Astrocyte (in vitro differentiated cells and primary cell): ENCODE measurements at places on chromosomes 7 and 10.
A peak's percentile ranks its signal among the peaks of the same experiment; 100 is the strongest.

- DNase-seq = peak; percentile 84
- peak overlapping the region; percentile 15 for H3K27ac ChIP-seq
- H3K4me1 ChIP-seq = no peaks in the 10 kb centered on the region
- no peaks in the 10 kb centered on the region for H3K27me3 ChIP-seq
Observed at GRCh38 chr10:7311218-7311849, 99.5 kb downstream of the SFMBT2 start.

GRCh38 chr10:6563075-6563474 lies 17.0 kb downstream of the PRKCQ start:
- no peak overlapping the region for H3K4me3 ChIP-seq
- no peak for DNase-seq
- H3K27ac ChIP-seq = no peak overlapping the region
- H3K4me1 ChIP-seq = no peaks in the 10 kb centered on the region
- no peaks in the 10 kb centered on the region for H3K36me3 ChIP-seq

DNA sequence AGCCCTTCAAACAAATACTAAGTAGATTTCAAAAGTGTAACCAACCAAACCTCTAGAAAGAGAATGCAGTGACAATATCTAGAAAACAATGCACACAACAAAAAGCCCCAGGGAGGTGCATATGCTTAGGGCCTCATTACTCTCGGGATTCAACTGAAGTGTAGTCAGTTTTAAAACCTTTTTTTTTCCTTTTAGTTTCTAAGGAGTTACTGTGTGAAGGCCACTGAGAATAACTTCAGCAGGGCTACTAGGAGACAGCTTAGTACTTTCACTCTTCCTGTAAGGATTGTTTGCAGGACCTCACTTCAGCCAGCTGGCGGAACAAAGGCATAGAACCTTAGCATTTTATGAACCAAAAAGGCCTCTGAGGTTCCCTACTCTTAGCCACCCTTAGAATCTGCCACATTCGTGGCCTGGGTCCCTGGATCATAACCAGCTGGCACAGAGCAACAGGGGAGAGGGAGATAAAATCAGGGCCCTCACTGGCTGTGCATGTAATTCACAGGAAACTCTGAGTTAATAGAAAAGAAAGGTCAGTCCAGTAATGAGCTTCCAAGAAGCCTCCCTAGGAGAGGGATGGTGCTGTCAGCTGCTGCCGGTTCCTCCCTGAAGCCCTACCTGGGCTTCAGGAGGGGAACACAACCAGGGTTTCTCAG lies 3.6 kb downstream of the VOPP1 start:
- no peaks in the 10 kb centered on the region for H3K27me3 ChIP-seq
- DNase-seq = no peak
- peak overlapping the region; percentile 29 for H3K27ac ChIP-seq
- no peaks in the 10 kb centered on the region for H3K36me3 ChIP-seq
- peak overlapping the region; percentile 14 for H3K4me3 ChIP-seq

GRCh38 chr7:98701372-98701771 lies 84.3 kb downstream of the NPTX2 start:
- DNase-seq = no peak
- no peak overlapping the region for H3K27ac ChIP-seq
- peaks cover 4% of the 10 kb centered on the region for H3K27me3 ChIP-seq
- H3K4me3 ChIP-seq = no peak overlapping the region
- H3K36me3 ChIP-seq = no peaks in the 10 kb centered on the region
- H3K4me1 ChIP-seq = no peaks in the 10 kb centered on the region

- no peaks in the 10 kb centered on the region for H3K27me3 ChIP-seq
- DNase-seq = no peak
- H3K4me1 ChIP-seq = no peaks in the 10 kb centered on the region
- H3K36me3 ChIP-seq = no peaks in the 10 kb centered on the region
- H3K4me3 ChIP-seq = no peak within 1 kb of the TSS
Observed at GRCh38 chr10:48996-49395, at the start of gene TUBB8. Gene TUBB8, minus strand, starts transcription at chr10:49296. Its CDS starts 58 bp downstream, at chr10:49238.

GRCh38 chr10:69463886-69464285 lies 12.6 kb downstream of the TSPAN15 start:
- no peak overlapping the region for H3K27ac ChIP-seq
- no peak overlapping the region for H3K4me3 ChIP-seq
- no peaks in the 10 kb centered on the region for H3K4me1 ChIP-seq
- no peak for DNase-seq

DNA sequence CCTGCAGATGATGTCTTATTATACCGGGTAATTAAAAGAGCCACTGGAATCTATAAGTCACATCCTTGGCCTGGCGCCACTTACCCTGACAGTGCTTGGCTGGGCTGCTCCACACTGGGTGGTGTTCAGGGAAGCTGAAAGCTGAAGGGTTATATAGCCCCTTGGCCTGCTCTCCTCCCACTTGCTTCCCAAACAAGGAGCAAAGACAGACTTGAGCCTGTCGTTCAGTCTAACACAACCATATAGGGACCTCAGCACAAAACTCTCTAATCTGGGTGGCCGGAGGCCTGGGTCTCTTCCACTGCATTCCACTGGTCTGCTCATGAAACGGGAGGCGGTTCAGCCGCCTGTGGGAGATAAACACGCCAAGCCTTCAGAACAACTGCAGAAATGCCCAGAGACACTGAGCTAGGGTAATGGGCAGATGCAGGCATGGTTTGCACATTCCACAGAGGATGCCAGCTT lies at the start of gene ACTA2:
ACTA2 (minus strand) TSS at position 127 of the 465 bp plus-strand sequence. CDS start 3,843 bp downstream, outside the sequence.
- peaks cover 22% of the 10 kb centered on the region for H3K4me1 ChIP-seq
- DNase-seq = peak; percentile 92
- H3K27ac ChIP-seq = peak within 1 kb of the TSS; percentile 4
- no peaks in the 10 kb centered on the region for H3K36me3 ChIP-seq
- H3K27me3 ChIP-seq = no peaks in the 10 kb centered on the region
- H3K4me3 ChIP-seq = peak within 1 kb of the TSS; percentile 55

- no peak for DNase-seq
- H3K4me3 ChIP-seq = no peak overlapping the region
- H3K27me3 ChIP-seq = no peaks in the 10 kb centered on the region
- H3K4me1 ChIP-seq = peaks cover 19% of the 10 kb centered on the region
Observed at GRCh38 chr10:34298346-34298818, 516.7 kb downstream of the PARD3 start.

- H3K4me1 ChIP-seq = peaks cover 9% of the 10 kb centered on the region
- no peak overlapping the region for H3K27ac ChIP-seq
- H3K27me3 ChIP-seq = no peaks in the 10 kb centered on the region
- DNase-seq = no peak
Observed at GRCh38 chr7:117188376-117188775, 134.5 kb downstream of the WNT2 start.

- H3K27me3 ChIP-seq = no peaks in the 10 kb centered on the region
- no peak overlapping the region for H3K27ac ChIP-seq
- H3K36me3 ChIP-seq = no peaks in the 10 kb centered on the region
- DNase-seq = no peak
- no peak overlapping the region for H3K4me3 ChIP-seq
Observed at GRCh38 chr7:140857048-140857447, 67.7 kb downstream of the BRAF start.

- no peak overlapping the region for H3K4me3 ChIP-seq
- no peaks in the 10 kb centered on the region for H3K4me1 ChIP-seq
- H3K27ac ChIP-seq = no peak overlapping the region
Observed at GRCh38 chr7:37601321-37601720, 82.2 kb upstream of the GPR141 start.

DNA sequence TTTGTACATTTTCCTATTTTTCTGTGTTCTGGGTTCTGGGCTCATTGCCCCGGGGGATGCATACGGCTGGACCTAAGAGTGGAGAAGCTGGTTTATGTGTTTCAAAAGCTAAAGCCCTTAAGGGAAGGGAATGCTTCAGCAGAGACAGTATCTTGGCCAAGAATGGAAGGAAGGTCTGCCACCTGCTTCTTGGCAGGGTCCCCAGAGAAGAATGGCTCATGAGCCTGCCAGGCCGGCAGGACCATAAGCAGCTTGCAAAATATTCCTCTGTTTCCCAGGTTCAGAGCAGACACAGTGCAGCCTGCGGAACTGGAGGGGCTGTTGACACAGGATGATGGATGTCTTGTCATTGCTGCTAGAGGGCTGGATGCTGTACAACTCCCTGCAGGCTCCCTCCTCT lies 7.8 kb upstream of the ABHD11 start:
- H3K27me3 ChIP-seq = no peaks in the 10 kb centered on the region
- H3K4me1 ChIP-seq = peaks cover 4% of the 10 kb centered on the region
- no peaks in the 10 kb centered on the region for H3K36me3 ChIP-seq
- no peak overlapping the region for H3K27ac ChIP-seq
- H3K4me3 ChIP-seq = no peak overlapping the region
- DNase-seq = no peak

DNA sequence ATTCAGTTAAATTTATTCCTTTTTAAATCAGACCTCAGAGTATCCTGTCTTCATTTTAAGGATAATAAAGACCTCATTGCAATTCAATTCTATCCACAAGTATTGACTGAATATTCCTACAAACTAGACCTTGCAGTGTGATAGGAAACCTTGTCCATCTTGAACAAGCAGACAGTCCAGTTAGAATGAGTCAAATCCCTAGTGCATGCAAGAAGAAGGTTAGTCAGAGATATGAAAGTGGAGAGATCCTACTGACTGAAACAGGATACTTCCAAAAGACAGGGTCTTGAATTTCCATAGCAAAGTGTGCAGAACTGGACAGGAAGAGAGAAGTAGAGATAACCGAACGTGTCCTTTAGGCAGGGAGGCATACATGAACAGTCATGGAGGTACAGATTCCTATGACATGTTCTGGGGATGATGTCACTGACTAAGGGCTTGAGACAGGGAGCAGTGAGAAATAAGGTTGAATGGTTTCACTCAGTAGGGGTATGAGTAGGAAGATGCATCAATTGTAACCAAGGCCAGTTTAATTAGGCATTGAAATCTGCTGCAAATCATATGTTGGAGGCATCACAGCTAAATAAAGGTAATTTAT lies 45.2 kb downstream of the PPP1R3A start:
- H3K27ac ChIP-seq = no peak overlapping the region
- DNase-seq = peak; percentile 8
- H3K4me3 ChIP-seq = no peak overlapping the region
- H3K27me3 ChIP-seq = no peaks in the 10 kb centered on the region

GRCh38 chr7:6478186-6478585 lies 30.4 kb upstream of the DAGLB start:
- no peaks in the 10 kb centered on the region for H3K27me3 ChIP-seq
- DNase-seq = no peak

DNA sequence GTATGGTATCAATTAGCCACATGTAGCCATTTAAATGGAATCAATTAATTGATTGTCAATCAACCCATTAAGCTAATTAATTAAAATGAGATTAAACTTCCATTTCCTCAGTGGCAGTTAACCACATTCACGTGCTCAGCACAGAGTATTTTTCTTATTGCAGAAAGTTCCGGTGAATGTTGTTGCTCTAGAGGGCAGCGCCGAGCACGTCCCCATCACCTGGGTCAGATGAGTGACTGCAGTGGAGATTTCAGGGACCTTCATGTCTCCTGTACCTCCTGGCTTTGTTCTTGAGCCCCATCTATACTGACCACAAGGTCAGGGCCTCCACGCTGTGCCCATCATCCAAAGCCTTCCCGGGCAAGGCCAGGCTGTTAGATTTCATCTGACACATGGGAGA lies 168.8 kb upstream of the MKI67 start:
- no peaks in the 10 kb centered on the region for H3K36me3 ChIP-seq
- H3K4me1 ChIP-seq = no peaks in the 10 kb centered on the region
- no peak for DNase-seq
- no peak overlapping the region for H3K27ac ChIP-seq
- H3K4me3 ChIP-seq = no peak overlapping the region

DNA sequence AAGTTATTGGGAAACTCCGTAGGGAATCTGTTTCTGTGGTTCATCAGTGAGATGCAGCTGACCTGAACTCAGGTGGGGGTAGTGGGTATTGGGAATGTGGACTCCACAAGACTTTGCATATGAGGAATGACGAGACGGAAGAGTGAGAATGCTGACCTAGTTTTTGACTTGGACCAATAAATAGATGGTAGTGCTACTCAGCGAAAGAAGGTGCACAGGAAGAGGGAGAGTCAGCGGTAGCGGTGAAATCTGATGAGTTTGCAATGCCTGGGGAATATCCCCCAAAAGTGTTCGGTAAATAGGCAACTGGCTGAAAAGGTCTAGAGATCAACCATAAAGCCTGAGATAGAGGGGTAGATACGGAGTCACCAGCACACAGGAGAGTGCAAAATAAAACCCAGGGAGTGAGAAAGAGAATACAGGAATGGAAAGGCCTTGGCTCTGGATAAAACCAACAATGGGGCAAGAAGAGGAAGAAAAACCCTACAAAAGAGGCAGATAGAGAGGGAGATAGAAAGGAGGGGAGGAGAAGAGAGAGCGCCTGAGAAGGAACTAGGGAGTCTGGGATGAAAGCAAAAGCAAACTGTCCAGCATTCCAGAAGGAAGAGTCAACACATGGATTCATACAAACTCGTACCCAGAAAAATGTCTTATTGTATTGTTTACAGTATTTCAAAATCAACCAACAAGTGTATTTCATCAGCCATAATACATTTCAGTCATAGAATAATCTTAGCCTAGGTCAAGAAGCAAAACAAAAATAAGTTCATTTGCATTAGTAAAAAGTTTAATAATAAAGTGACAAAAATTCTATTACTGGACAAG lies 5.4 kb downstream of the ARHGAP21 start:
- peak; percentile 77 for DNase-seq
- no peaks in the 10 kb centered on the region for H3K27me3 ChIP-seq
- H3K36me3 ChIP-seq = no peaks in the 10 kb centered on the region
- peak overlapping the region; percentile 67 for H3K4me3 ChIP-seq

GRCh38 chr10:120483651-120484301 lies 26.7 kb downstream of the PLPP4 start:
- no peak overlapping the region for H3K4me3 ChIP-seq
- DNase-seq = no peak
- no peaks in the 10 kb centered on the region for H3K36me3 ChIP-seq

GRCh38 chr7:151553356-151553755 lies 33.7 kb upstream of the RHEB start:
- H3K27ac ChIP-seq = no peak overlapping the region
- peaks cover 7% of the 10 kb centered on the region for H3K4me1 ChIP-seq
- H3K27me3 ChIP-seq = no peaks in the 10 kb centered on the region
- no peak overlapping the region for H3K4me3 ChIP-seq
- peaks cover 8% of the 10 kb centered on the region for H3K36me3 ChIP-seq

- no peaks in the 10 kb centered on the region for H3K4me1 ChIP-seq
- no peaks in the 10 kb centered on the region for H3K36me3 ChIP-seq
- no peaks in the 10 kb centered on the region for H3K27me3 ChIP-seq
- no peak overlapping the region for H3K27ac ChIP-seq
Observed at GRCh38 chr10:56316603-56317002, 44.5 kb downstream of the ZWINT start.

- no peaks in the 10 kb centered on the region for H3K36me3 ChIP-seq
- no peaks in the 10 kb centered on the region for H3K4me1 ChIP-seq
- H3K27me3 ChIP-seq = no peaks in the 10 kb centered on the region
- no peak overlapping the region for H3K4me3 ChIP-seq
- H3K27ac ChIP-seq = no peak overlapping the region
Observed at GRCh38 chr7:80708123-80708522, 69.7 kb downstream of the CD36 start.
